ENCODE measurements at places on chromosomes 2 and 18. TPM values are rescaled to one million over a fixed set of nuclear protein-coding genes. Genes with fewer than 3 reads are reported as not detected.

The MAP4K4 gene
- total RNA-seq: 62.8 TPM

DNA sequence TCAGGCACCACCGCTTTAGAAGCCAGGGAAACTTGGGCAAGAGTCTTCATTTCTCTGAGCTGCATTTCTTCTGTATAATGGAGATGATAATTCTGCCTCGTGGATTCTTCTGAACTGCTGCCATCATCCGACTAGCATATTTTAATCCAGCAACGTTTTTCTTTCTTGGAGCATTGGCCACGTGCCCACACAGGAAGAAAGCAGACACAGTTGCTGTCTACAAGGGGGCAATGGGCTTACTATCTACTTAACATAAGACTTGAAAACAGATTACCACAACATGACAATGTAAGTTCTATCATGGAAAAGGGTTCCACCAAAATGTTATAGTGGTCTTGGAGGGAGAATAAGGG lies 176.5 kb downstream of the FAM210A start:
- H3K4me1 ChIP-seq: no peaks in the 10 kb centered on the region
- no peaks in the 10 kb centered on the region for H3K27me3 ChIP-seq

DNA sequence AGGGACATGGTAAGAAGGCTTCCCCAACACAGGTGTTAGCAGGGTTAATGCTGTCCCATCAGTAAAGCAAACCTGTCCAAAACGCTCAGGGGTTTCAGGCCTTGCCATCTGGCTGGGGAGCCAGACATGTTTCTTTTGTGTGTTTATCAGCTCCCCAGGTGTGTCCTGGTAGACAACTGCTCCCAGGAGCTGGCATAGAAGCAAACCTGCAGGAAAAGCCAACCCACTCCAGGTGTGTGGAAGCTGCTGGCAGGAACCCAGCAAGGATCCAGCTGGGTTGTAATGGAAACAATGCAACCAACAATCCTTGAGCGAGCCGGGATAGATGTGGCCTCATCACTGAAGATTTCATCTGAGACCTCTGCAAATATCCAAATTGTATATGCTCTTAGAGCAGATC lies 123.1 kb downstream of the RAB3GAP1 start:
- H3K27ac ChIP-seq: no peak overlapping the region
- H3K36me3 ChIP-seq: no peaks in the 10 kb centered on the region
- no peaks in the 10 kb centered on the region for H3K27me3 ChIP-seq
- H3K4me1 ChIP-seq: no peaks in the 10 kb centered on the region

The KIF1A gene
- total RNA-seq: 0.54 TPM

The NRP2 gene
- total RNA-seq: 37.7 TPM

DNA sequence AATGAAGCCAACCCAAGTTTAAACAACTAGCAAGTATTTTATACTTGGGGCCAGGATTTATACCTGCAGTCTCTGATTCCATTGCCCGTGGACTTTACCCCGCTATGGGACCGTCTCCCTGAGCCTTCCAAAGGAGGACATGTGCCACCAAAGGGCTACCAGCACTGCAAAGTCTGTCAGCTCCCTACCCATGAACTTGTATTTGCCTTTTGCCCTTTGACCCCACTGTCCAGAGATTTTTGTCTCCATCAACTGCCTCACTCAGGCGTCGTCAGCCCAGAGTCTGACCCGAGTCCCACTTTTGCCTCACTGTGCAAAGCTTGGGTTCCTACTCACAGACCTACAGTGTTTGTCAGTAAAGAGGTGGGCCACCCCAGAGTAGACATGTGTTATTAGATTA lies 40.6 kb downstream of the B3GNT2 start:
- H3K27me3 ChIP-seq: no peaks in the 10 kb centered on the region
- H3K4me1 ChIP-seq: no peaks in the 10 kb centered on the region
- H3K36me3 ChIP-seq: no peaks in the 10 kb centered on the region
- no peak for DNase-seq
- H3K4me3 ChIP-seq: no peak overlapping the region
- no peak overlapping the region for H3K27ac ChIP-seq

Measured in kidney (tissue), 22 donors.